ENCODE measurements at places on chromosomes 11 and 22.

- no peak for DNase-seq
These were observed 21.4 kb downstream of the PANX1 start for GRCh38 chr11:94150056-94150455.

DNA sequence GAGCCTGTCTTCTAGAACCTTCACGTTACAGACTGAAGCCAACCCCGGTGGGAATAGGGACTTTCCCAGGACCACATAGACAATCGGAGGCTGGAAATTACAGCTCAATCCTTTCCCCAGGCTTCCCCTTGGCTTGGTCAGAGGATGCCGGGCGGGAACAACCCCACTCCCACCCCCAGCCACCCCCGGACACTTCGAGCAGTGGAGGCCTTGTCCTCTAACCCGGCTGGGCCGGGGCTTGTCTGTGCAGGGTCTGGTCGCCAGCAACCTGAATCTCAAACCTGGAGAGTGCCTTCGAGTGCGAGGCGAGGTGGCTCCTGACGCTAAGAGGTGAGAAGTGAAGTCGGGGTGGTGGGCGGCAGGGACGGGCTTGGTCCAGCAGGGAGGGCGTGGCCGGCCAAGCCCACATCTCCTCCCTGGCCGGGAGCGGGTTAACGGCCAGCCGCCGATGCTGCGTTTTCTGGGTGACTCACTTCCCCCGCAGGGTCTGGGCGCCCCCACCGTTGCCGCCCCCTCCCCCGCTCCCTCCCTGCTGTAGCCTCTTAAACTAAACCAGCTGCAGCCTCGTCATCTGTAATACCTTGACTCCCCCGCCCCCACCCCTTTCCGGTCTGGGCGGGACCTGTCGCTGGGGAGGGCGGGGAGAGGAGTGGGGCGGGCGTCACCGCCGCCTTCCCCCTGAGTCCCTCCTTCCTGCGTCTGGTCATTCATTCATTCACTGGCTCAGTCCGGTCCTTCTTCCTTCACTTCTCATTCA lies 1.5 kb downstream of the LGALS1 start:
- DNase-seq, result peak; percentile 87

GRCh38 chr22:38223289-38223960 lies 21.6 kb downstream of the MAFF start:
- no peak for DNase-seq

DNA sequence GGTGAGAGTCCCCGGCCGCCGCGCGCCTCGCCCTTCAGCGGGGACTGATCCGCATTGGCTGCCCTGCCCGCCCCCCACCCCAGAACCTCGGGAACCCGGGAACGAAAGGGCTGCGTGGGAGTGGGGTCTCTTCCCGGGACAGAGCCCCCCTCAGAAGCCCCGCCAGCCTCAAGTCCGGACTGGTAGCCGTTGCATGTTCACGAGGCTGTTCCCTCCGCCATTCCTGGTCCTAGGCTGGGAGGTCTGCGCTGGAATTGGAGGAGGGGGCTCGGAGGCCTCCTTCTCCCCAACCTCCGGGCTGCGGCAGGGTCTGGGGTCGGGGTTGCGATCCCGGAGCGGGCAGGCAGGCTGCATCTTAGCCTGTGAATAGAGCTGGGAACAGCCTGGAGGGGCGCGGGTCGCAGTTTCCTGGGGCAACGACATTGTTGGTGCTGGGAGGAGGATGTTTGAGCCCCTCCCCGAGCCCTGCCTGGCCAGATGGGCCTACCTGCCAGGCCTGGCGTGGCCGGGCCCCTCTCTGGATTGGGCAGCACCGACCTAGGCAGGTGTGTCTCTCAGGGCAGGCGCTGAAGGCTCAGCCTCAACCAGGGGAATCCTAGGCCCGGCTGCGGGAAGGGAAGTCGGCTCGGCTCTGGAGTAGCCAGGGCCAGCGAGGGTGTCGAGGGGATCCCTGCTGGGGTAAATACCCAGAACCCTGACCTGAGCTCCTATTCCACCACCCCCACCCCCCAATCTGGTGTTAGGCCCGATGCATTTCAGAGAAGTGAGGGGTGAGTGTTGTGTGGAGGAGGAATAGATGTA lies 670 bp downstream of the MAPK8IP1 start:
- no peak for DNase-seq

- no peak for DNase-seq
These were observed 101.6 kb upstream of the USP47 start for GRCh38 chr11:11740073-11740702.

GRCh38 chr11:17640493-17641164 lies 78.7 kb upstream of the MYOD1 start:
- no peak for DNase-seq

DNA sequence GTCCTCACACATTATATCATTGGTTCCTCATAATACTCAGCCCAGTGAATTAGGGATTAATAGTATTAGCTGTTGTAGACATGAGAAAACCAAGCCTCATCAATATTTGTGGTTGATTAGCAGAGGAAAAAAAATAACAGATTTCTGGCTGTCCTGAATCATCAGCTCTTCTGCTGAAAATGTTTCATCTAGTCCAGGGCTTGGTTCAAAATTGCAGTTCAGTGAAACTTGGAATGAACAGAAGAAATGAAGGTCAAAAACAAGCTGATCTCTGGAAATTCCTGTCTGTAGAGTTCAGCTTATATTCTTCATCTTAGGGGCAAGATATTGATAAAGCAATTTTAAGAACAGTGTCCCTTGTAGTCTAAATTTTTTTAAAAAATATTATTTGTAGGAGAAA lies 361.1 kb upstream of the CCDC179 start:
- DNase-seq, result no peak
